ENCODE measurements at places on chromosomes 16 and 17. TPM values are rescaled to one million over a fixed set of nuclear protein-coding genes. Genes with fewer than 3 reads are reported as not detected.

The GCGR gene
- not detected for total RNA-seq

The RNF43 gene
- 0.12 TPM for total RNA-seq

The KRTAP4-6 gene
- total RNA-seq = not detected

The RGS9 gene
- 6.3 TPM for total RNA-seq

The MSI2 gene
- 96.0 TPM for total RNA-seq

The TMED6 gene
- total RNA-seq = 1.0 TPM

The AIPL1 gene
- total RNA-seq = not detected

The AANAT gene
- total RNA-seq = not detected

All from activated CD4-positive, alpha-beta T cell treated with anti-CD3 and anti-CD28 coated beads, Interleukin-2, amount 10 ng/mL, durations not matched to agents 7 days and 5 days (primary cell).